D341Med (cell line): ENCODE measurements at places on chromosomes 3 and 15.
A peak's percentile ranks its signal among the peaks of the same experiment; 100 is the strongest.

DNA sequence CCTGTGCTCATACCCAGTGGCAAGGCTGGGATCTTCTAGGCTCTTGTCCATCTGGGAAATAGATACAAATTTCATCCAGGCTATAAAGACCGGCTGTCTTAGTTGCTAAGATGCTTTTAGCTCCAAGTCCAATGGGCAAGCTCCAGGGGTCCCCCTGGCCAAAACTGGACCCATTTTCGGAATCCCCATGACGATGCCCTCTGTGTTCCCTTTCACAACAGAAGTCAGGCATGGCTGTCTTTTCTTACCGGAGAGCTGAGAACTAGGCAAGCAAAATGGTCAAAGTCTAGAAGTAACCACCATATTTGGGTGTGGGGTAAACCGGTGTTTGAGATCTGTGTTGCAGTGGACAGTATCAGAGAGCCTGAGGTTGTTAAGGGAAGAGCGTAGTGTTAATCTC, 1.0 kb downstream of the GLYCTK start:
- DNase-seq, result no peak

DNA sequence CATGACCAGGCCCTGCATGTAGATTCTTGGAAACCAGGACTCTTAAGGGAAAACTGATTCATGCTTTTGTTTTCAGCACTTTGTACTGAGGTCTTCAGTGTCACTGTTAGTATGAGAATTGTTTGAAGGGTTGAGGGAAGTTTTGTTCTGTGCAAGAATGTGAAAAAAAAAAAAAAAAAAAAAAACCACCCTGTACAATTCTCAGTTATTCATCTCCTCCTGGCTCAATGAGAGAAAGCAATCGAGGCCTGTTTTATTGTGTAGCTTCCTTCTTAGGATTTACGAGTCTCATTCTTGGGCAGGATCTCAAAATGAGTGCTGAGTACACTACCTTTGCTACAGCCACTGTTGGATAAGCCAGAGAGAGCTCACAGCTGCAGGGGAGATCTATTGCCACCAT, 469.5 kb downstream of the CNTN4 start:
- DNase-seq, result no peak

DNA sequence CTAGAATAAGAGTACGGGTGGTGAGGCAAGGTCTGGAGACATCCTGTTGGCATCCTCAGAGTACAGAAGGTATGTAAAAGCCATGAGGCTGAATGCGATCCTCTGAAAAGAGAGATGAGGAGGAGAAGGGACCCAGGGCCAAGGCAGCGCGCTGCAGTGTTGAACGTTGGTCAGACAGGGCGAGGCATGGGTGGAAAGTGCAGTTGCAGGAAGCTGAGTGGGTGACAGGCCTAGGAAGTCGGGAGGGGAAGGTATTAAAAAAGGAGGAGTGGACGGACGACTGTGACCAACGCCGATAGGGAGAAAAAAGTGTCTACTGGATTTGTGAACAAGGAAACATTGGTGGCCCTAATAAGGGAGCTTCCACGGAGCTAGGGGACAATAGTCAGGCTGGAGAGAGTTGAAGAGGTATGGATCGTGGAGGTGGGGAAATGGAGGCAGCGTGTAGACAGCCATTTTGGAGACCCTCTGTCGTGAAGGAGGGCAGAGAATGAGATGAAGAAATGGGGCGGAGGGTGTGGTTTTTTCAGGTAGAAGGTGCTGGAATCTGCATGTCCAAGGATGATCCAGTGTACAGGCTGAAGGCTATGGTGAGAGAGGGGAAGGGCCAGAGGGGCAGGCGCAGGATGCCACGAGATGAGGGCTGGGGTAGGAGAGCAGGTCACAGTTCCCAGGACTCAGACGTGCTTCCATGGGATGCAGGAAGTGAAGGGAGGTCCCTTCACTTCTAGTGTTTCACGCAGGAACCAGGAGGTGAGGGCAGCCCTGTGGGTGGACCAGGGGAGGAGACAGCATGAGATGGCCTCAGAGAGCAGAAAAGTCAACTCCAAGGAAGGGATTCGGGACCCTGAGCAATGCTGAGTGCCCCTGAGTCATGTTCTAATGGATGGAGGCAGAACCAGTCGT, 115.9 kb downstream of the ASB7 start:
- no peak for DNase-seq

DNA sequence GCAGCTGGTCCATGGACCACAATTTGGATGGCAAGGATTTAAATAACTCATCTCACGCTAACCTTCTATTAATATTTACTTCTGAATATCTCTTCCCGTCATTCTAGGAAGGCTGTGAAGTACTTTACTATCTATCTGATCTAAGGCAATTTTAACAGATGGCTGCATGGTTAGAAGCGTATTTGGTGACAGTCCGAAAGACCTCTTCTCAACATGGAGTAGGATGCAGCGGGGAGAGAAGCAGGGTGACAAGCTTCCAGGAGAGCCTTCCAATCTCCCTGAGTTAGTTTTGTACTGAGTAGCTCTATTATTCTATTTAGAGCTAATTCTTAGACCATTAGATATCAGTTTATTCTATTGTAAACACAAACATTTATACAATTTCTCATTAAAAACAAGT, 309.4 kb downstream of the PLCL2 start:
- DNase-seq, result no peak

GRCh38 chr3:147701195-147701594, 292.0 kb downstream of the ZIC1 start:
- no peak for DNase-seq

GRCh38 chr3:31250116-31250777, 282.5 kb upstream of the STT3B start:
- DNase-seq, result no peak

DNA sequence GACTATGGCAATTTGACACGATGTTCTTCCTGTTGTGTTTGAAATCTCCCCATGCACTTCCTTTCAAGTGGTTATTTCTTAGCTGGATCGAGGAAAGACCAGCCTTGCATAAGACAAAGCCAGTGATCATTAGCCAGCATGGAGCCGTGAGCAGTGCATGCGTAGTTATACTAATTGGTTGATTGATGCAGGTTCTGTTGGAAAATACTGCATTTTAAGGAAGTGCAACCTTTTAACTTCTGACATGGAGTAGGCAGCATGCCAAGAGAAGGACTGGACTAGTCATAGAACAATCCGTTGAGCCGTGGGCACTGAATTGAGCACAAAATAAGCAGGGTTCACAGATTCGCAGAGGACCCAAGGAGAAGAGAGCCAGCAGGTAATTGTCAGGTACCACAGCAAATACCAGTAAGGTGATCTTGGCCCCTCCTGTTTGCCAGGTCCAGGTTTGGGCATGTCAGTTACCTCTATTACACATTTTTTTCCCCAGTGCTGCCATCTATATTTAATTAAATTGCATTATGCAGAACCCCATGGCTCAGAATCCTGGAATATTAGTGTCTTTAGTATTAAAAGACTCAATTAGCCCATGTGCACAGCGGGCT, 29.0 kb upstream of the BCL6 start:
- DNase-seq, result no peak

DNA sequence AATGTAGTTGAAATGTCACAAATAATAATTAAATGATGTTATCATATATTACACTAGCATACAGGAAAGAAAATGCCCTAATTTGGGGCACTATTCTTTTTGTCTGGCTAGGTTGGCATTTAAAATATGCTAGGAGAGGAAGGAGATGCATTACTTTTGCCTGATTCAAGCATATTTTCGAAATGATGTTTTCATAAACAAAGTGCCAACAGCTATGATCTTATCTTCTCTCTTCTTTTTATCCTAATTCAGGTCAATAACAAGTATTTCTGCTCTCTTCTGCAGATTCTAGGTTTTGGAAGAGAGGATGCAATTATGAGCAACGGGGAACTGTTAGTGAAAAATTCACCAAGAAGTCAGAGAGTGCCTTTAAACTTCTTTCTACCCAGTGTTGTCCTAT, 55.8 kb upstream of the NR2F2 start:
- no peak for DNase-seq

DNA sequence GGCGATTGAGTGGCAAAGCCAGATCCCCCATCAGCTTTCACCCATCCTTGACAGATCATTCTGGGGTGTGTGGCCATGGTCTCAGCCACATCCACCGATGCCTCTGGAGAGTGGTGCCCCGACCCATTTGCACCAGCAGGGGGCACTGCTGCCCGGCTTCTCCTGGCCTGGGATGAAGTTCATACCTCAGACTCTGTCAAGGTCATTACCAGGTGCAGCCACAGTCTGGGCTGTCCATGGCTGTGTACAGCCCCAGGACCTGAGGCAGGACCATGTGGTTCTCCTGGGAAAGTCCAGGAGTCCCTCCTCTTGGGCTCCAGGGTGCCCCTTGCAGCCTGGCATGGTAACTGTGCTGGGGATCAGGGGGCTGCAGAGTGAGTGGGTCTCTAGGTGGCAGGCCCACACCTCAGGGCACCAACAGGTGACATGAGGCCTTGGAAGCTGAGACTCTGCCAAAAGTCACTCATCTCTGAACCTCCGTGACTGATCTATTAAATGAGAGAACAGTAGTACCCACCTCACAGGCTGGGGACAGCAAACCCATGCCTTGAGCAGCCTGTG, 67.2 kb downstream of the CACNA2D2 start:
- DNase-seq, result peak; percentile 88

DNA sequence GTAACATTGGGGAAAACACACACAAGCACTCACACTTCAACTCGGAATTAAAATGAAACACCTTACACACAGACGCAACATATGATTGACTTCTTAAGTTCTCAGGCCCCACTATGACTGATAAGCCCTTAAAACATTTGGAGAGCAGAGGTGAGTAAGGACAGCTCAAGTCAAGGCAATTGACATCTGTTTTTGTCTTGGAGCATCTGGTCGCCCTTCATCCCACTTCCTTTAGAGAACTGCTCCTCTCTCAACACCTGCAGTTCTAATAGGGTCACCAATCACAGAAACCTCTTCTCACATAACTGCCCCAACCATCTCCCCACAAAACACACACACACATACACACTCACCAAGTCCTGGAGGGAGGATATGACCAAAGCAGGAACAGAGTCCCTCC, 43.4 kb downstream of the ERC2 start:
- DNase-seq, result no peak

DNA sequence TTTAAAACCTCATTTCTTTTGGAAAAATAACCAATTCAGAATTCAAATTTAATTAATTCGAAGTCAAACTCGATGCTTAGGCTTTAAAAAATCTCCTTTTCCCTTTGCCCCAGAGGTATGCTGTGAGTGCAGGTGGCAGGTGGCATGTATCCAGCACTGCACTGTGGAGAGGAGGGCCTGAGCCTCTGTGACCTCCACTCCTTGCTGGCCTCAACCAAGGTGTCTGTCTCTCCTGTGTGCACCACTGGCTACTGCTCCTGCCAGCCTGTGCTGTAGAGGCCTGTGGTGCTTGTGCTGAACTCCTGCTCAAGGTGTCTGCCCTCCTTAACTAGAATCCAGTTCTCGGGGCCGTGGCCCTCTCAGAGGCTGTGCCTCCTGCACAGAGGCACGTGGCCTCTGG, 56.2 kb upstream of the NEDD4 start:
- no peak for DNase-seq

DNA sequence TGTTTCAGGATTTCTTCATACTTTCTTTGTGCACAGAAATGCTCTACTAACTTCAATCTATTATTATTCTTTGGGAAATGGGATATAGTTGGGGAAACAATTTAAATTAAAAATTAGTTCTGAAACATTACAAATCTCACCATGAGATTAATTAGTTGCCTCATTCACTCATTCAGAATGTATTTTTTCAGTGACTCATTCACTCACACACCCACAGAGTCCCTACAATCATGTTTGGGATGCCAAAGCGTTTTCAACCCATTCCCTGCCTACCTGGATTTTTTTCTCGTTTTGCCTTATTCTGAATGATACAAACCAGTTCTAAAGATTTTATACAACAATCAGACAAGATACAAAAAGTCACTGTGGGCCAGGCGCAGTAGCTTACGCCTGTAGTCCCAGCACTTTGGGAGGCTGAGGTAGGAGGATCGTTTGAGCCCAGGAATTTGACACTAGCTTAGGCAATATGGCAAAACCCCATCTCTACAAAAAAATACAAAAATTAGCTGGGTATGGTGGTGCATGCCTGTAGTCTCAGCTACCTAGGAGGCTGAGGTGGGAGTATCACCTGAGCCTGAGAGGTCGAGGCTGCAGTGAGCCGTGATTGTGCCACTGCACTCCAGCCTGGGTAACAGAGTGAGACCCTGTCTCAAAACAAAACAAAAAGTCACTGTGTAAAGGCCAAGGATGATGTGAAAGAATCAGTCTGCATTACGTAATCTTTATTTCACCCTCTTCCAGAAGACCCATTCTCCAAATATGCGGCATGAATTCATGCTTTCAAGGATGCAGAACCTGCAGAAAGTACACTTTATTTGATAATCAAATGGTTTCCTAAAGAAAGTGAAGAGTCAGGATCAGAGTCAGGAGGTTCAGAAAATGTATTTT, 34.8 kb upstream of the ARHGEF3 start:
- no peak for DNase-seq

GRCh38 chr3:48565591-48566400, 2.2 kb upstream of the UCN2 start:
- no peak for DNase-seq

DNA sequence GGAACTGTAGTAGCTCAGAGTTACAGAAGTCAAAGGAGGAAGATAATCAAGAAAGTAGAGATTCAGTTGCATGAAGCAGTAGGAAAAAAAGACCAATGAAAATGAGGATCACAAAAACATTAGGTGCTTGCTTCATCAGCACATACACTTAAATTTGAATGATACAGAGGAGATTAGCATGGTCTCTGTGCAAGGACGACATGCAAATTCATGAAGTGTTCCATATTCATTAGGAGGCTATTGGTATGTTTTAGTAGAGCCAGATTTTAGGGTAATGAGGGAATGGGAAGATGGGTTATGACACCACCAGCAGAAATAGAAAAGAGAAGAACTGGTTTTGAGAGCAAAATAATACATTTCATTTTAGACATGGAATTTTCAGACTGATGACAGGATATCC, 21.0 kb upstream of the TTC14 start:
- no peak for DNase-seq

GRCh38 chr3:65285956-65286355, 598.2 kb upstream of the ADAMTS9 start:
- DNase-seq, result no peak

- DNase-seq, result no peak
These were observed 11.7 kb downstream of the SLC25A36 start for GRCh38 chr3:140953028-140953960.
